Choroid plexus epithelial cell (primary cell): ENCODE measurements at places on chromosomes 2 and 18.

DNA sequence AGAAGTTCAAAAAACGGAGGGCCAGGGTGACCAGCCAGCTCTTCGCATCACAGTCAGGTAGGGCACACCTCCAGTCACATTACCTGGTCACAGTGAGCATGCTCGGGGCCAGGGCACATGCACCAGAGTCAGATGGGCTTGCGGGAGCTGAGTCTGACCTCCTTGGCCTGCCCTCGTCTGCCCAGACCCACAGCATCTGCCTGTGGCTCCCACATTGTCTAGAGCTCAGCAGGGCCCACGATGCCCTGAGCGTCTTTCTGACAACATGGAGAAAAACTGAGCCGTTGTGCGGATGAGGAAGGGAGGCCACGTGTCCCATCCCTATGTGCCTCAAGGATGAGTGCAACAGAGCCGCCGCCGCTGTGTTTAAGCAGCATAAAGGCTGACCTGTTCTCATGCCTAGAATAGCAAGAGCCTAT is 37.6 kb downstream of the CRACDL start:
- DNase-seq = no peak

DNA sequence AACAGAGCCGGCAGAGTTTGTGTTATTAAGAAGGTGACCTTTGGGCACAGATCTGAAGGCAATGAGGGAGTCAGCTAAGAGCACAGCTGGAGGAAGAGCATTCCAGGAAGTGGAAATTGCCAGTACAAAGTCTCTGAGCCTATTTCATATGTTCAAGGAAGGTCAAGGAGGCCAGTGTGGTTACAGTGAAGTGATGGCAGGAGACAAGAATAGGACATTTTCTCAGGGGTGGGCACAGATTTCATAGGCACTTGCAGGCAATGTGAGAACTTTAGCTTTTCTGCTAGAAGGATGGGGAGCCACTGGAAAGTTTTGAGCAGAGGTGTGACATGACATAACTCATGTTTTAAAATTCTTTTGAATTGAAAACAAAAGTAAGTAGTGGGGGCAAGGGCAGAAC is 50.3 kb downstream of the ARHGAP25 start:
- DNase-seq = no peak

- DNase-seq = no peak
Measured at GRCh38 chr2:110834134-110834827, 101.9 kb downstream of the ACOXL start.

DNA sequence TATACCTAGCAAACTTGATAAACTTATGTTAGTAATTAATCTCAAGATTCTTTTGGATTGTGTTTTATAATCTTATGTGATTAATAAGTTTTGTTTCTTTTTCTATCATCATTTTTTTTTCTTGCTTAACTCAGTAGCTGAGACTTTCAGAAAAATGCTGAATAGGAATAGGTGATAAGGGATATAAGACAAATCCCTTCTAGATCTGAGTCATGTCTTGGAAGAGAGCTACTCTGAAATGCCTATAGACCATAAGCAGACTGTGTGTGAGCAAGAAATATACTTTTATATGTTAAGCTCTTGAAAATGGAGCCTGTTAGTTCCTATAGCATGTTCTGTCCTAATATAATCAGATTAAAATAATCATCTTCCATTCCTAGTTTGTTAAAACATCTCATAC is 29.6 kb downstream of the CYBRD1 start:
- peak; percentile 22 for DNase-seq

DNA sequence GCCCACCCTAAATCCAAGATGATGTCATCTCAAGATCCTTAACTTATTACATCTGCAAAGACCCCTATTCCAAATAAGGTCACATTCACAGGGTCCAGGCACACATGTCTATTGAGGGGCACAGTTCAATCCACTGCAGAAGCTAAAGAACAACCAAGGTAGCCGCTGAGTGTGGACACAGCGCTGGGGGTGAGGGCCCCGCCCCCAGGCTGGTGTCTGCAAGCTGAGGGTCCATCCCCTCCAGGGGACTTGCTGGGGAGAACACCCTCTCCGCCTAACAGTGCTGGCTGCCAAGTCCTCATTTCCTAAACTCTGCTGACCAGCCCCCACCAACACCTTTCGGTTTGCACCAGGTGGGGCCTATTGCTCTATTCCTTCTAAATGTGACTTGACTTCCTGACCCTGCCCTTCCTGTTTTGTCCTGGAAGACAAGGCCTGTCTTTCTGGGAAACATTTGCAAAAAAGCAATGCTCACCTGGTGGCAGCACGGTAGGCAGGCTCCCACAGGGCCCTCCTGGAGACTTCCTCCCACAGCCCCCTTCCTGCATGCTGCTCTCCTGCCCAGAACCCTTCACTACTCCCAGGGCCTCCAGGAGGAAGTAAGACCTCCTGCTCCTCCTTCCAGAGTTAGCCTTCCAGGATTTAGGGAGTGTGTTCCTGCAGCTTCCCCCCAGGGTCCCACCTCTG is 24.4 kb upstream of the TEX44 start:
- no peak for DNase-seq

DNA sequence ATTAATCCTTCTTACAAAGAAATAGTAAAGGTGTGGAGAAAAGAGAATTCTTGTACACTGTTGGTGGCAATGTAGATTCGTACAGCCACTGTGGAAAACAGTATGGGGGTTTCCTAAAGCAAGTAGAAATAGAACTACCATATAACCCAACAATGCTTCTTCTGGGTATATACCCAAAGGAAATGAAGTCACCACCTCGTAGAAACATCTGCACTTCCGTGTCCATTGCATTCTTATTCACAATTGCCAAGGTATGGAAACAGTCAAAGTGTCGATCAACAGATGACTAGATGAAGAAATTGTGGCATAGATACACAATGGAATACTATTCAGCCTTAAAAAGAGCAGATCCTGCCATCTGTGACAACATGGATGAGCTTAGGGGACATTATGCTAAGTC is 93.4 kb upstream of the TGIF1 start:
- no peak for DNase-seq

DNA sequence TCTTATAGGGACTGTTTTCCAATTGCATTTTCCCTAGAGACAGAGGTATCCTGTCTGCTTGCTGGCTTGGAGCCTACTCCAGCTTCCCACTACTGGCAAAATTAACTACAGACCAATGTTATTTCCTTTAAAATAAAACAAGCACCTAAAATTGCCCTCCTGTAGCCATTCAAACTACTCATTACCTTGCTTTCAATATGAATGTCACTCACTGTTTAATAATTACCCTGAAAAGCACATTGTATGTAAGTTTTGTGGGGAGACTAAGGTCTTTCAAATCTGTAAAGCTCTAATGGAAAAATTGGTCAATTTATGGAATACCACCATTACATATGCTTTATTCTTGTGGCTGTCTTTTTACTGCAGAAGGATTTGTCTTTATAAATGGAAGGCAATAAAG is 87.3 kb downstream of the DOCK10 start:
- DNase-seq = no peak

- no peak for DNase-seq
Measured at GRCh38 chr2:223819891-223820290, 17.5 kb downstream of the AP1S3 start.

- DNase-seq = peak; percentile 17
Measured at GRCh38 chr2:143705108-143705707, 576.0 kb downstream of the ARHGAP15 start.

GRCh38 chr2:158994920-158995676 is 26.7 kb downstream of the TANC1 start:
- peak; percentile 23 for DNase-seq

DNA sequence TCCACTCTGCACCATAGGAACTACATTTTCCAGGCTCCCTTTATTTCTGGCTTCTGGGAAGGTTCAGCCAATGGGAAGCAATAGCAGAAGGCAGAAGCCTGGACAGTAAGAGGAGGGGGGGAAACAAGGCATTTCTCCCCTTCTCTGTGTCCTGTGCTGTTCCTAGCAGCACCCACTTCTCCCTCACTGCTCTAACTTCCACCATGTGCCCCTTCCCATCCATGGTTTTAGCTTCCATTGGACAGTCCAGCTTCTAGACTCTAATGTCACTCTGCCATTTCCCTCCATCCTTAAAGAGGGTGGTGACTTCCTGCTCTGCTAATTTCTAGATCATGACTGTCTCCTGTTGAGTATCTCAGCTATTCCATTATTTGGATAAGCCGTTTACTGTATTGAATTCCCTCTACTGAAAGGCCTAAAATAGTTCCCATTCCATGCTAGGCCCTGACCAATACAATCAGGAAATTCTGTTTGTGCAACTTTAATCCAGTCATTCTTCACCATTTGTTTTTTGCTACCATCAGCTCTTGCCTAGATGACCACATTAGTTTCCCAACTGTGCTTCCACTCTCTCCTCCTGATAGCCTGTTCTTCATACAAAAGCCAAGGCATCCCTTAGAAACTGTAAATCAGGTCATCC is 20.8 kb upstream of the LYPD1 start:
- no peak for DNase-seq

DNA sequence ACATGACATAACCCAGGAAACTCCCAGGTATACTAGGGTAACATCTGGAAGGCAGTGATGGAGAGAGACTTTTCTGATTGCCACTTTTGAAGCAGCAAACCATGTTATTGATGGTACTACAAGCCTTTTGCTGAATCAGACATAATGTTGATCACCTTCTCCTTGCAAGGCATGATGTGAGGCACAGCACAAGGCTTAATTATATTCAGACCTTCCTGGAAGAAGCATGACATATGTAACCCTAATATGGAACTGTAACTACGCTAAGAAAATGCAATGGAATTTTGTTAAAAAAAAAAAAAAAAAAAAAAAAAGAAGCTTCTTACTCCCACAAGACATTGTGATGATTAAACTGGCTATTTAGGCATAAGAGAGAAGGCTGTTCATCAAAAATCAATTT is 145.4 kb downstream of the ALK start:
- no peak for DNase-seq

DNA sequence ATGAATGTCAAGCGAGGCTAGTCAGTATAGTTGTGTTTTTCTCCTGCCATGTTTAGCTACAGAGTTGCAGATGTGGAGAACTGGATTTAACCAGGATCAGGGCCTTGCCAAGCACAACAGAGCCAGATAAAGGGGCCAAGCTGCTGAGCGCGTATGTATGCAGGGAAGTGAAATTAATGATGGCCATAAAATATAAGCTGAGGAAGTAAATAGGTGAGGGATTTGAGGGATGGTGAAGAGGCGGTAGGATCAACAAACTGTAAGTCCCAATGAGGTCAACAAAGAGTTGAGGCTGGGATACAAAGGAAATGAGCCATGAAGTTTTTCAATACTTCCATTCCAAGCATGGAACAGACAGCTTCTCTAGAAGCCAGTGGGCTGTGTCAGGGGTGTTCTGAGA is 10.6 kb downstream of the LRP2 start:
- DNase-seq = no peak

- DNase-seq = peak; percentile 54
Measured at GRCh38 chr2:172172513-172173173, 69.9 kb upstream of the DLX2 start.

DNA sequence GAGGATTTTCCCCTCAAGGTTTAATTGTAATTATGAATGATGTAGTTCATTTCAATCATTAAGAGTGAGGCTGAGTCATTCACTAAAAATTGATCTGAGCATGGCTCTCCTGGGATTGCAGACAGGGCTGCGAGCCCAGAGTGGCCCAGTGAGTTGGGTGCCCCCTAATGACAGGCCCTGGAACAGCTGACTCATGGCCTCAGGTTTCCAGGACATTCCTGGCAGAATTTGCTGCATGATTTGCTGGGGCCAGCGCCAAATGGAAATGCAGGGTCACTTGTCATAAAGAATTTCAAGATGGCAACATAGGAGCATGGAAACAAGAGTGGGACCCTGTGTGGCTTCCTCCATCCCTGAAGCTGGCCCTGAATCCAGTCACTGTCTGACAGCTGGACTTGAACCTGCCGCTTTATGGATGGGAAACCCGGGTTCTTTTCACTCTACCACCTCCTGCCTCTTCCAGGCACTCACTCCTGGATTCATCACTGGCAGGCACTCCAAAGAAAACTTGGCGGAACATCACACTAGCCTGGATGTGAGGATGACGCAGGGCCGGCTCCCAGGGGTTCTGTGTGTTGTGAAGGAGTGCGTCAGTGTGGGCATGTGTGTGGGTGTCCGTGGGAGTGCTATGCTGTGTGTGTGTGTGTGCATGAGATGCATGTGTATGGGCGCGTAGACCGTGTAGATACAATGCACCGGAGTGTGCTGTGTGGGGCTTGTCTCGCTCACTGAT is 15.2 kb downstream of the OTOF start:
- peak; percentile 77 for DNase-seq

- DNase-seq = no peak
Measured at GRCh38 chr2:7625392-7626138, 708.4 kb downstream of the RNF144A start.

DNA sequence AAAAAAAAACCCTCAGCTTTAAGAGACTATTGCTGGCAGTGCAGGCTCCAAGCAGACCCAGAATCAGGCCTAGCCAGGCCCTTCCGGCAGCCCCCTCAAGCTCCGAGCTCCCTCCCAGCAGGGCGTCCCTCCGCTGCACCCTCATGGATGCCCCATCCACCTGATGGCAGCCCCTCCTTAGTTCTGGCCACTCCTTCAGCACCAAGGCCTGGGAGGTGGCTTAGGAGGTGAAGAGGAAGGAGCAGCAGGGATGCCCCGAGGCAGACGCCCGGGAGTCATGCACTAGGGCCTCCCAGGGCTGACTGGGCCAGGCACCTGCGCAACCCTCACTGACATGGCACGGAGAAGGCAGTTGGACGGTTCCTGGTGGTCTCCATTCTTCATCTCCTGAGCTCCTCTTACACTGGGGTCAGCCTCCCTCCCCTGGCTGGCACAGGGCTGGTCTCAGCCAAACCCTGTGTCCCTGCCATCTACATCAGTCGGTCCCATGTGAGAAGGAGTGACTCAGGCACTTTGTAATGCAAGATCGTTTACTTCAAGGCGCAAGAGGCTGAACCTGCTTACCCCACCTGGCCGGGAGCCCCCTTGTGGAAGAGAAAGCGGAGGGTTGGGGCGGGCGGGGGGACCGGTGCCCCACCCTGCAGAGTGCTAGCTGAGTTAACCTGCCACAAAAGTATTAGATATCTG is 53.5 kb upstream of the ID2 start:
- no peak for DNase-seq

DNA sequence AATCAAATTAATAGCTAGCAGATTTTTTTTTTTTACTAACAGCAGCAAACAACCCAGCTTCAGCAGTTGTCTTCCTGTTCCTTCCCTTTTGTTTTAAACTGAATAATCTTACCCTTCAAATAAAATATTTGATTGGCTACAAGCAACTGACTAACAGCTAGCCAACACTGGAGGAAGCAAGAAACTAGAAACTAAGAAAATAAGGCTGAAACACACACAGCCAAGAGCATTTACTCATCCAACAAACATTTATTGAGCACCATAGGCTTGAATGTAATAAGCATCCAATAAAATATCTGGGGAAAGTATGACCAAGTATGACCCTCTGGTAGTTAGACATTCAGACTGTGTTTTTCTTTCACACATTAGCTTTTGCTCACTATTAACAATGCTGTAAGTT is 189.2 kb downstream of the CD226 start:
- DNase-seq = peak; percentile 14

GRCh38 chr2:8120506-8120860 is 561.4 kb upstream of the ID2 start:
- no peak for DNase-seq
